ENCODE measurements at places on chromosomes 13 and 19. TPM values are rescaled to one million over a fixed set of nuclear protein-coding genes. Genes with fewer than 3 reads are reported as not detected.

Gene ZNF836
- 3.7 TPM for polyA plus RNA-seq

Gene FPR3
- not detected for polyA plus RNA-seq

Gene CEBPA
- 0.02 TPM for polyA plus RNA-seq

Gene COX7A1
- 15.0 TPM for polyA plus RNA-seq

Gene CTXN1
- 2.2 TPM for polyA plus RNA-seq

Gene PRTN3
- polyA plus RNA-seq: not detected

GRCh38 chr19:44719262-44719701 is 20.3 kb downstream of the CEACAM16 start:
- no peak for DNase-seq

GRCh38 chr13:97011446-97012131 is 17.3 kb upstream of the OXGR1 start:
- no peak for DNase-seq

DNA sequence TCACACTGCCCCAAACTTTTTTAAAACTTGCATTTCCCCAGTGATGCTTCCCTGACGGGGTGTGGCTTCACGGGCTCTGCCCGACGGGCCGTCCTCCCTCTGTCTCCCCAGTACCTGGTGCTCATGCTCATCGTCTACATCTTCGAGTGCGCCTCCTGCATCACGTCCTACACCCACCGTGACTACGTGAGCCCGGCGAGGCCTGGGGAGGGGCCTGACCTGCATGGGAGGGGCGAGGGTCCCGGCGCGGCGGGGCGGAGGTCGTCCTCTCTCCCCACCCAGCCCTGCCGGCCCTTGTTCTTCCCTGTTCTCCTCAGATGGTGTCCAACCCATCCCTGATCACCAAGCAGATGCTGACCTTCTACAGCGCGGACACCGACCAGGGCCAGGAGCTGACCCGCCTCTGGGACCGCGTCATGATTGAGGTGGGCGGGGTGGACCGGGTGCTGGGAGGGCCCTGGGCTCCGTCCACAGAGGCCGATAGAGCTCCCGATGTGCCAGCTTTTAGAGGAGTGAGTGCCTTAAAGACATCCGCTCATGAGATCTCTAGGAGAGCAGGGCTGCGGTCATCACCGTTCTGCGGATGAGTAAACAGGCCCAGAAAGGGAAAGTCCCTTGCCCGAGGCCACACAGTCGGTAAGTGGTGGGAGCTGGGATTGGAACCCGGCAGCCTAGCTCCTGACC is 6.9 kb downstream of the UPK1A start:
- no peak for DNase-seq

GRCh38 chr13:114147803-114148520 is 15.5 kb upstream of the RASA3 start:
- no peak for DNase-seq

- no peak for DNase-seq
These were observed 546.4 kb upstream of the SLITRK5 start for GRCh38 chr13:87124785-87125074.

DNA sequence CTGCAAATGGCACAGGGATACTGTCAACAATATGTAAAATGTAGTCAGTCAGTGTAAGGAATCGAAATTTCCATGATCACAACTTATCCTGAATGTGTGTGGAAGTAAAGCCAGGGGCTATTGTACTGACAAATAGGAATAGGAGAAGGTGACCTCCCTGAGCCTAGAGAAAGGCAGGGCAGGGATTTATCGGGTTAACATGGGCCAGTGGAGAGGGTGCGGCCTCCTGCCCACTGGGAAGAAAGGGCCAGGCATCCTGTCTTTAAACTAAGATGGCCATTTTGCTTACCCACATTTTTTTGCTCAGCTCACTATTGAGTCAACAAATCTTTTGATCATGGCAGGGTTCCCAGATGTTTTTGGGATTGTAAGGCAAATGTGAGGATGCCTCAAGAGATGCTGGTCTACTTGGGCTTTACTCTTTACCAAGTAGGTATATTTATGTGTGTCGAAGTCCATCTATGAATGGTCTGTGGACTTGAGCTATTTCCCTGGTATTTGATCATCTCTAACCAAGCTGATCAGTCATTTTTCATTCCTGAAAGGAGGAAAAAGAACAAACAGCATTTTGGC is 116.6 kb upstream of the RNF113B start:
- DNase-seq: no peak

DNA sequence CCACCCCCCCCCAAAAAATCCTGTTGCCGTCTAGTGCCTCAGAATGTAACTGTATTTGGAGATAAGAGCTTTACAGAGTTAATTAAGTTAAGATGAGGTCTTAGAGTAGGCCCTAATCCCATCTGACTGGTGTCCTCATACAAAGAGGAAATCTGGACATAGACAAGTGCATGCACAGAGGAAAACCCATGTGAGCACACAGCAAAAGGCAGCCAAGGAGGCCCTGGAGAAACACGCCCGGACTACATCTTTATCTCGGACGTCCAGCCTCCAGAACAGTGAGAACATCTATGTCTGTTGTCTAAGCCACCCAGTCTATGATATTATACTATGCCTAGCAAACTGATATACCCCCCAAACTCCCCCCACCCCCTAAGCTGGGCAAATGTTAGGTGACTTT is 193.8 kb downstream of the KATNAL1 start:
- no peak for DNase-seq

Data from AG04450 (cell line).